ENCODE measurements at places on chromosomes 5 and 9. TPM values are rescaled to one million over a fixed set of nuclear protein-coding genes. Genes with fewer than 3 reads are reported as not detected.

DNA sequence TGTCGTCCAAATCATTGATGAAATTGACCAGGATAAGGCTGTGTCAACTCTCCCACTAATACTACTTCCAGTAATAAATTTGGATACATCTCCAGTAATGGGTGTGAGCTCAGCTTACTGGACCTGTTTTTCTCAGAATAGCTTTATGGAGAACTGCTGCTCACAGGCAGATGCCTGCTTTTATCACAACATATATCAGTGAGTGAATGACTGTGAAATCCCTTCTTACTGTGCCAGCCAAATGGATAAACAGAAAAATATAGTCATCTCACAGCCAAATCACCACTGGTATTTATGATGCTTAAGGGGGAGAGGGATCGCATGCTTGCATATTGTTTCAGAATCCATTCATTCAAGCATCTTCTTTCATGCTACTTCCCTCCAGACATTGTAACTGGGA lies 148.4 kb upstream of the PAPPA start:
- DNase-seq: no peak

DNA sequence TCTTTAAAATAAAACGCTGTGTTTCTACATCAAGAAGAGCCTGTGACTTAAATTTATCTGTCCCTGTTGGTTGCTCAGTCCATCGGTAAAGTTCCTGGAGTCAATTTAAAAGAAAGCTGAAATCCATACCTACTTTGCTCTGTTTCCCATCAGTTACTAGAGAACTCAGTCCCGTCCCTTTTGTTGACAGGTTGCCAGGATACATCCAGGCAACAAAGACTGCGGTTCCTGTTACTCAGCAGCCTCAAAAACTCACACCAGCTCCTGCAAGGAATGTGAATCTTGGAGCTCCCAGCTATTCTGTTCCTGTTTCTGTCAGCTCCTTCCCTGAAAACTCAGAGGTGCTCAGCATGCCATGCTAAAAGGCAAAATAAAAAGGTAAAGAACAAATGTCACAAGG lies at the start of gene ZNF474:
Gene ZNF474, plus strand, starts transcription at position 241 of the 400 bp plus-strand sequence. CDS start 22,445 bp downstream, outside the sequence.
- DNase-seq: peak; percentile 93

Gene ANKRD34B
- polyA plus RNA-seq: not detected

DNA sequence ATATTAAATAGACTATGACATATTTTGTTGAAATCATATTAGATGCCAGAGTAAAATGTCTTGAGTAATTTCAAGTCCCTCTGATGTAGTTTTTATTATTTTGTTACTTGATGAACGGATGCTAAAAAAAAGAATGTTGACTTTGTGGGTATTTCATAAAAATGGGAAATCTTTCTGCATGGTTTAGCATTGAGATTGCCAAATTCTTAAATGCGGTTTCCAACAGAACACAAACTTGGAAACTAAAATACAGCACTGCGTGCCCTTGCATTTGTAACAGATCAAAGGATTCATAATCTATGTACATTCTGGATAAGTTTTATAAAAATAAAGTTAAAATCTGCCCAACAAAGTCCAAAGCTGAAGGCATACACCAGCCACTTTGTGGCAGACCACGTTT lies 425.5 kb upstream of the DAB2 start:
- no peak for DNase-seq

Gene CAMK4
- polyA plus RNA-seq: 0.71 TPM

Gene ARL10
- 4.8 TPM for polyA plus RNA-seq

Gene HAVCR2
- 0.05 TPM for polyA plus RNA-seq

DNA sequence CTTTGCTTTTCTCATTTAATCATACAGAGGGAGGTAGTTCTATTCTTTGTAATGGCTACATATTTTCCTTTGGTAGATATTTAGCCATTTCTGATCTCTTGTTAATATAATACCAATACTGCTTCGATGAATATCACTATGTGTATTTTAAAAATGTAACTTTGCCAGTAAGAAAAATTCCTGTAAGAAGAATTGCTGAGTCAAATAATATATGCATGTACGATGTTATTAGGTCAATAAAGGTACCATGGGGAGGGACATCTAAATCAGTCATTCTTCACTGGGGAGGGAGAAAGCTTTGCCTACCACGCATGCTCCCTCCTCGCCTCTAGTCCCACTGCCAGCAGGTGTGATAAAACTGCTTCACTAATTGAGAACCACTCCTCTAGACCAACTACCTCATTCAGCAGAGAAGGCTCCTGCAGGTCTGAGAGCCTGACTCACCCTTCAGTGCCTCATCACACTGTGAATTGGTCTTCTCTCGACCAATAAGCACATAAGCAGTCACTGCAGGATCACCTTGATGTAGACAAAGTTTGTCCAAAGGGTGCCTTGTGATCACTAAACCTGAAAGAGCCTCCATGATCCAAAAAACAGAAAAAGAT lies 56.1 kb upstream of the TBCA start:
- DNase-seq: no peak

DNA sequence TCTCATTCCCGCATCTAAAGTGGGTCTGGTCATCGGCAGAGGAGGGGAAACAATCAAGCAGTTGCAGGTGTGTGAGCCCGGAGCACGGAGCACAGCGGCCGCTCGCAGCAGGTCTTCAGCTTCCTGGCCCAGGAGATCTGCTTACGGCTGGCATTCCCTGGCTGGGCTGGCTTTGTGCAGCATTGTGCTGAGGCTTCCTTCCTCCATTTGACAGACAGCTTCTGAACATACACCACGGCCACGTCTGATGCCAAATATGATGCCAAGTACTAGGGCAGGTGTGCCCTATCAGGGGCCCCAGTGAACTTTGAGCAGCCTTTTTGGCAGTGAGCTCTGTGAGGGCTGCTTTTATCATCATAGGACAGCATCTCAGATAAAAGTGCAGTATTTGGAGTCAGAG lies 37.1 kb downstream of the FUBP3 start:
- no peak for DNase-seq

Gene CARD9
- polyA plus RNA-seq: 21.3 TPM

GRCh38 chr9:92616199-92616641 lies 53.7 kb downstream of the IPPK start:
- DNase-seq: no peak
